ENCODE measurements at places on chromosomes 5 and 9.

GRCh38 chr5:139167952-139168720, 30.0 kb downstream of the SIL1 start:
- no peak for DNase-seq

- no peak for DNase-seq
Measured at GRCh38 chr5:50744776-50745175, 78.3 kb downstream of the PARP8 start.

DNA sequence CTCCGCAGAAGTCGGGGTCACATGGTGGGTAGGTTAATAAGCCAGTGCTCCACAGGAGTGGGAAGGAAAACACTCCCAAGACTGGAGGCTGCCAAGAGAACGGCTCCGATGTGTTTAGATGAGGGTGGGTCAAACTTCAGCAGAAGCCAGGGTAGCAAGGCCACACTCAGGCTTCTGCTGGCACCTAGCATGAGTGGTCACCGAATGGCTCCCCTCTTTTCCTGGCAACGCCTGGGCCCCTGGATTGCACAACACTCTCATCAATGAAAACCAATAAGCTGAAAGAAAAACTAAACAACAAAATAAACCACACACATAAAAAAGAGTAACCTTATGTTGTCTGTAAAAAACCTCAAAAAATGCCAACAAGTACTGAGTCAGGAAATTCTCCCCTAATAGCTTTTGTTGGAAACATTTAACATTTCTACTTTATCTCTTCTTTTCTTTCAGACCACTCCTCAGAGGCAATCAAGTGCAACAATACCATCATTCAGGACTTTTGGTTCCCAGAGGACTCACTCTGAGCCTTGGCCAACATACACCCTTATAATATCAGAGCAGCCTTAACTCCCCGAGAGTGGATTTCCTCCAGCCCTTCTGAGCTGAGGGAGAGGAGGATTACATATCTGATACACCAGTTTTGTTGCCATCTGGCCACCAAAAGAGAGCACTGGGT, 279.9 kb downstream of the ENC1 start:
- no peak for DNase-seq

- DNase-seq: no peak
Measured at GRCh38 chr9:107155244-107155817, 127.7 kb upstream of the RAD23B start.

GRCh38 chr5:5480481-5481111, 58.1 kb downstream of the ICE1 start:
- no peak for DNase-seq

DNA sequence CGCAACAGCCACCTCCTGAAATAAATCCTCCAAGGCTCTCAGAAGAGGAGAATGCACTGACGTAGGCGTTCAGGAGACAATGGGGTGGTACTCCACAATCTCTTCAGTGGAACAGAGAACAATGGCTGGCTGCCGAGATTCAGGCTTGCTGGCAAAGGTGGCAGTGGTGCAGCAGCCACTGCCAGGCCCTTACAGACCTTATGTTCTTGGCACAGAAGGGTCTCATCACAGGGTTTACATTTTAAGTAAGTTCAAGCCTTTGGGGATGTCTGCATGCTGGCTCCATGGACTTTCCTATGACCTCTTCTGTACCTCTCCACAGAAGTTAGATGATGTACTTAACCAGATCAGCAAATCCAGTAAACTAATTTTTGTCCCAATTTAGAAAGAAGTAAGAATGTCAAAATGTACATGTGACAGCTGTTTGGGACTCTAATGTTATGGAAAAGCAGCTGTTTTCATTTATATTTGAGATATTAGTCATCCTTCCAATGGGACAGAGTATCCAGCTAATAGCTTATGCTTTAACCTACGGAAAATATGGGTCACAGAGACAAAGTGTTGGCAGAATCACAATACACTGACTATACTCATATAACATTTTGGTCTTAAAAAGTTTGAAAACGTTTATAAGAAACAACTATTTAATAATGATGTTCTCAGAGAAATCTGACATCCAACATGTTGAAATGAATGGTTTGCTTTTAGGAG, 180.9 kb downstream of the MAPKAP1 start:
- DNase-seq: no peak

DNA sequence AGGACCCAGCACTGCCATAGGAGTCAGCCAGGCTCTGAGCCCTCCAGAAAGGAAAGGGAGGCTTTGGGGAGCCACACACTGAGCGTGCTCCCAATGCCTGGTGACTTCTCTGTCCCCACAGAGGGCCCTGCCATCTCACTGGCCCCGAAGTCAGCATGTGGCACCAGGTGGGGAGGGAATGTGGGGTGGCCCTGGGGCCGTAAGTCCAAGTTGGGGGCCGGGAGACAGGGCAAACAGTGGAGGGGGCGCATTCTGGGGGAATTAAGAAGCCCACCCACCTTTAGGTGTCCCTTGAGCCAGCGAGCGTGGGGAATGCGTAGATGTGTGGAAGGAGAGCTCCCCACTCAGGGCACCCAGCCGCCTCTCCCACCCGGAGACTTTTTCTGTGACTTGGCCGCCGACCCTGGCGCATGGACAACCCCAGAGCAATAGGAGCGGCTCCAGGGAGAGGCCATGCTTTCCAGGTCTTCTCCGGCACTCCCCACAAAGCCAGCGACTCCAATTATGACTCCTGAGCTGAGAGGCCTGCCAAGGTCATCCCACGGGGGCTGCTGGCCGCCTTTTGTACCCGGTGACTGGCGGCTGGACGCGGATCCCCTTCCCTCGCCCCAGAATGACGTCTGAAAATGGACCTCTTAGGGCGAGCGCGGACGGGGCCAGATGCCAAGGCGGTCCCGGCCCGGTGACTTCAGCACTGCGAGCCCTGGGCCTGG, 9.8 kb downstream of the IRX1 start:
- DNase-seq: no peak

DNA sequence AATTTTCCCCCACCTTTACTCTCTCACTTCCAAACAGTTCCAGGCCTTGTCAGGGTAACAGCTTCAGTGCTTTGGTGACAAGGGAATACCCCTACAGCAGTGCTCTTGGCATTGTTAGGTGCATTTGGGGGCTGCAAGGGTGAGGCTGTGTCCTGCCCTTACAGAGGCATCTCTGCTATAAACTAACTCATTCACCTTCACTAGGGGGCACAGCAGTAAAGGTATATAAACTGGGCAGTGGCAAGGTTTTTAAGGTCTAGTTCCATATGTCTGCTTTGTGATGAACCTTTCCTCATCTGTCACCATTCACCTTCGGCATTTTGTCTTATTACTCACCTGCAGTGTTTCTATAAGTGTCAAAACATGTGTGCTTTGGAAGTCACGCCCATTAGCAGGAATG, 79.1 kb upstream of the GPR151 start:
- no peak for DNase-seq

- DNase-seq: no peak
Measured at GRCh38 chr9:127514468-127514867, 63.2 kb downstream of the LRSAM1 start.

DNA sequence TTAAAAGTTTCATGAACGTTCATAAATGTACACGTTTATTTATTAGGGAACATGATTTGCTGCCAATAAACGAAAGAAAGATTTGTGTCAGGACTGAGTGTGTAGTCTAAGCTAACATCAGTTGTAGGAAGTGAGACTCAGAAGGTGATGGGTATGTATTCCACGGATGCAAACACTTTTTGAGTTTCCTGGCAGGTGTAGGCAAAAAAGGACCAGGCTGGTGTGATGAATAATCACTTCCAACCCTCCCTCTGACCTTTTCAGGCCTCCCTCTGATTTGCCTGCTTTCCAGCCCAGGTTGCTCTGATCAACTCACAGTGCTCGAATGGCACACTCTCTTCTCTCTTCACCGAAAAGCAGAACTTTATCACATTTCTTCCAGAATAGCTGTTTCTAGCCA, 51.8 kb downstream of the BASP1 start:
- DNase-seq: no peak

GRCh38 chr5:135615581-135616260, 36.9 kb upstream of the CXCL14 start:
- DNase-seq: no peak

GRCh38 chr9:95857896-95858295, 17.6 kb upstream of the ERCC6L2 start:
- DNase-seq: no peak

GRCh38 chr5:137735555-137736284, at the start of gene KLHL3:
Gene KLHL3, minus strand, starts transcription at chr5:137736089. Its CDS starts 443 bp downstream, at chr5:137735646.
- DNase-seq: no peak

GRCh38 chr5:121915765-121916164, 46.0 kb upstream of the SRFBP1 start:
- DNase-seq: no peak

- no peak for DNase-seq
Measured at GRCh38 chr5:171355302-171355724, 32.3 kb upstream of the NPM1 start.
